ENCODE measurements at places on chromosomes 3 and 15.

DNA sequence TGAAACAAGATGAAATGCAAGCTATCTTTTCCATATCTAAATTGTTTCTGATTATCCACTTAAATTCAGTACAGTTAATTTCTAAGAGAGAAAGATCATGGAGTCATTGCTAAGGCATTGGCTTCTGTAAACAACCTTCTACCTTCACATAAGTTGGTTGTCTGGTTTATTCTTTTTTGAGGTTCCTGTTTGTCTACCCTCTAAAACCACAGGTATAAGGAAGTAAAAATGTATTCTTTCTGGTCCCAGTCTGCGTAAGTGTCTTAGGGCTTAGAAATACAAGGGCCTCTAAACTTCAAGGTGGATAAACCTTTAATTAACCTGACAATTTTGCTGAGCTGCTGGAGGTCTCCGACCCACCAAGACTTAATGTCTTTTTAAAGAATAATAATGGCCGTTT, 3.6 kb upstream of the ATOSA start:
- no peak for DNase-seq

DNA sequence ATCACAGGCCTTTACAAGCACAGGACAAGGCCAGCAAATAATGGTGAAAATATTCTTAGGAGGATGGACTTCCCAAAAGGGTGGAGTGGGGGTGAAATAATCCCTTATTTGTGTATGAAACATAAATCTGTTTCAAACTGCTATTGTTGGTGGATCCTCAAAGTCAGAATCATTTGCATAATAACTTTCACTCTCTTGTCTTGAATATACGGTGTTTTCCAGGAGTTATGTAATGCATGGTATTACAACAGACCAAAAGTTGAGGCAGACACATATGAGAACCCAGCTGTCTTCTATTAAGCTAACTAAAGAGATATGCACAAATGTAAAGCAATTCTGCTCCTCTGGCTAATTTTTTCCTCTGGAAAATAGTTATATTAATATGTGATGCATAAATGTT, 57.7 kb downstream of the PRTG start:
- DNase-seq = no peak

DNA sequence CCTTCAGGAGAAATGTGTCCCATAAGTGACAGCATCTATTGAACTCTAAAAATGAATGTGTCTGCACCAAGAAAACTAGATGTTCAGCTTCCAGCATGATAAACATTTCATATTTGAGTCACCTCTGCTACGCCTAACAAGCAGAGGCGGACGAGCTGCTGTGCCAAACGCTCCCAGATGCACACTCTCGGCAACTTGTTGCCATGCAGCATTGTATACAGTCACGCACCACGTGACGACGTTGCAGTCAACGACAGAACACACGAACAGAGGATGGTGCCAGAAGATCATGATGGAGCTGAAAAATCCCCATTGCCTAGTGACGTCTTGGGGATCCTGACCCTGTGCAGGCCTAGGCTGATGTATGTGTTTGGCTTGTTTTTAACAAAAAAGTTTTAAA, 137.5 kb downstream of the XXYLT1 start:
- DNase-seq = no peak

- DNase-seq = no peak
Observed at GRCh38 chr15:66718220-66718988, 16.4 kb downstream of the SMAD6 start.

DNA sequence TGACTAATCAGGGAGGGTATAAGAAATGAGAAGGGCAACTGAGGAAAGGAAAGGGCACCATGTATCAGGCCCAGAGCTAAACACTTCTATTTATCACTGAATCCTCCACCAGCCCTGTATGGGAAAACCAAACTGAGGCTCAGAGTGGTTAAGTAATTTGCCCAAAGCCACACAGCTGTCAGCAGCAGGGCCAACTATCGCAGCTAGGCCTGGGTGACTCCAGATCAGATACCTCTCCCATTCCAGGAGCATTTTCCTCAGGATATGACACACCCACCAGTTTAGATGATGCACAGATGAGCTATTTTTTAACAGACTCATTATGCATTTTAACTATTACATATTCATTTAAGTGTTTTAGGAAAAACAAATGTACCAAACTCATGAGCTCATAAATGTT, 14.5 kb downstream of the NUP210 start:
- DNase-seq = no peak

DNA sequence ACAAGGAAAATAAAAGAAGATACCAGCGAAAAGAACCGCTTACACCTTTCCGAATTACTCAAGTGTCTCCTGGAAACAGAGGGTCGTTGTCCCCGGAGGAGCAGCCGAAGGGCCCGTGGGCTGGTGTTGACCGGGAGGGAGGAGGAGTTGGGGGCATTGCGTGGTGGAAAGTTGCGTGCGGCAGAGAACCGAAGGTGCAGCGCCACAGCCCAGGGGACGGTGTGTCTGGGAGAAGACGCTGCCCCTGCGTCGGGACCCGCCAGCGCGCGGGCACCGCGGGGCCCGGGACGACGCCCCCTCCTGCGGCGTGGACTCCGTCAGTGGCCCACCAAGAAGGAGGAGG, 325 bp downstream of the ALCAM start:
- DNase-seq = no peak

DNA sequence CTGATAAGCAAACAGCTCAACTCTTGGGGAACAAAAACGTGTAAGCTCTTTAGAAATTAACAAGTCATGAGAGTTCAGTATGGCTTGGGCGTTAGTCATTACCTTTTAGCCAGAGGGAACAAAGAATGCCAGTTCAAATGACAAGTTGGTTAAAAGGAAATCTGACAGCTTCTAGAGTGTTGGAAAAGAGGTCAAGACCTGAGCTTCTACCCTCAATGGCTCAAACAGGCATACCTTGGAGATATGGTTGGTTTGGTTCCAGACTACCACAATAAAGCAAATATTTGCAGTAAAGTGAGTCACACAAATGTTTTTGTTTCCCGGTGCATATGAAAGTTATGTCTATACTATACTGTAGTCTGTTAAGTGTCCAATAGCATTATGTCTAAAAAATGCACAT, 136.1 kb downstream of the CACNA1D start:
- no peak for DNase-seq

DNA sequence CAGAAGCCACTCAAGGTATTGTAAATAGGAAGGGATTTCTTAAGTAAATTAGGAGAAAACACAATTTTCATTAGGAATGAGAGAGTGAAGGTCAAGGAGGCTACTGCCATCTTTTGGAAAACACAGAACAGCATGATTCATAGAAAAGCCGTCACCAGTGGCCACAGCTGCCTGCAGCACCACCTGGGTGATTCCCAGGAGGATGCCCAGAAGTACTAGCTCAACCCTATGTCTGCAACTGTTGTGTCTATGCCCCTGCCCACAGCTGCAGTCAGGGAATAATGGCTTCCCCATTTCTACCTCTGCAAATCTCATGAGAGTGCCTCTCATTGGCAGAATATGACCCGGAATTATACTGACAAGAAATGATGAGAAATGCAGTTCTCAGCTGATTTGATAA, 300.0 kb downstream of the IGSF11 start:
- no peak for DNase-seq

GRCh38 chr15:24269166-24269571, 406.4 kb upstream of the NPAP1 start:
- no peak for DNase-seq

GRCh38 chr15:68488290-68488689, 56.3 kb upstream of the ITGA11 start:
- no peak for DNase-seq

GRCh38 chr3:69536306-69537020, 150.6 kb upstream of the FRMD4B start:
- DNase-seq = no peak

- DNase-seq = no peak
Observed at GRCh38 chr3:44965165-44965564, 10.8 kb downstream of the ZDHHC3 start.

- no peak for DNase-seq
Observed at GRCh38 chr3:156495816-156496215, 59.1 kb downstream of the SSR3 start.

DNA sequence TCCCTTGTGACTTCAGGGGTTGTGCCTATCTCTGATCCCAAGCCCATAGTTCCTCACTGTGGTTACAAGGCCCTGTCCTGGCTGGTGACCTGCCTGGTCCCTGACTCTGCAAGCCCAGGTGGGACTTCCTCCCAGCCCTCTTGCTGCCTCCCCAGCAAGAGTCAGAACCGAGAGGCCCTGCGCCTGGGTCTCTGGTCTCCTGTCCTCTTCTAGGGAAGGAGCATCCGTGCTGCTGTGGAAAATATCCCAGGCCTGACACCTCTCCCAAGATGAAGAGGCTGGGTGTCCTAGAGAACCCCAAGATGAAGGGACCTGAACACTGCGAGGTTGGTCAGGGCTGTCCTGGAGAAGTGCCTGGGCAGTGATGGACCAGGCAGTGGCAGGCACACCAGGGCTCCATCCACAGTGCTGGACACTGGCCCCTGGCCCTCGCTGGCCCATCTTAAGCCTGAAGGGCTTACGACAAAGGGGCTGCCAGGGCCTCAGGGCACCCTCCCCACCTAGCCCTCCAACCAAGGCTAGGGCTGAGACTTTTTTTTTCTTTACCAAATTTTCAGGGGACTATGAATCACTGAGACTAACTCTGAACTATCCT, 32.7 kb downstream of the PTH1R start:
- no peak for DNase-seq

DNA sequence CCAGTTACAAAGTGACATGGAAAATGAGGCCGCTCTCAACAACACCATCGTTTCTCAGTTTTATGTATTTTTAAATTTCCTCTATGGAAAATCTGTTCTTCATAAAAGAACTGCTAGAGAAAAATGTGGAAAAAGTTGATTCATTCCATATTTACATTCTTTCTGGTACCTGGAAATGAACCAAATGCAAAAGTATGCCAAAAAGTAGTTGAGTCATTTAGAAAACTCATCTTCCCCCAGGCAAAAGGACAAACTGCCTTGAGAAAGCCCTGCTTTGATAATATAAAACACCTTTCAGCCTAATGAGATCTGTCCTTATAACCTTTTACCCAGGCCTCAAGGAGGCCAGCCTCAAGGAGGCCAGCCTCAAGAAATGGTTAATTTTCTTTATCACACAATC, 283.0 kb upstream of the VEPH1 start:
- no peak for DNase-seq

GRCh38 chr3:159760046-159760445, 228.6 kb upstream of the IL12A start:
- no peak for DNase-seq

DNA sequence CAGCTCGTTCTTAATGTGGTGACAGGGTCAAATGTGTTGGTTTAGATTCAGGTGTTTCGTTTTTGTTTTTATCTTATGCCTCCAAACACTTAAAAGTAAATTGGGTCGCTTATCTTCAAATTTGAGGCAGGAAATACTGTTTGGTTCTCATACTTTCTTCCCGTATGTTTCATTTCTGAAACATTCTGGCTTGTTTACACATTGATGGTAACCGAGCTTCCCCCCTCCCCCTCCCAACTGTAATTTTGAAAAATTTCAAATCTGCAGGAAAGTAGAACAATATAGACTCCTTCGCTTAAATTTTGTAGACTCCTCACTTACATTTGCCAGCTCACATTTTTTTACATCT, 64.9 kb downstream of the CMTM8 start:
- DNase-seq = no peak

DNA sequence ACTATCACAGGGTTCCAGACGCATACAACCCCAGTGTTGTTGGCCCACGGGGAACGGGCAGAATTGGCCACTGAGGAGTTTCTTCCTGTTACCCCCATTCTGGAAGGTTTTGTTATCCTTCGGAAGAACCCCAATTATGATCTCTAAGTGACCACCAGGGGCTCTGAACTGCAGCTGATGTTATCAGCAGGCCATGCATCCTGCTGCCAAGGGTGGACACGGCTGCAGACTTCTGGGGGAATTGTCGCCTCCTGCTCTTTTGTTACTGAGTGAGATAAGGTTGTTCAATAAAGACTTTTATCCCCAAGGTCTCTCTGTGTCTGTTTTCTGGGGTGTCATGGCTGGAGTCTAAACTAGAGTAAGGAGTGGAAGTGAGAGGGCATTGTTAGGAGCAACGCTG, 5.7 kb upstream of the EIF4G1 start:
- no peak for DNase-seq

- DNase-seq = no peak
Observed at GRCh38 chr3:105876780-105877327, 8.0 kb upstream of the CBLB start.

- no peak for DNase-seq
Observed at GRCh38 chr15:101088271-101088670, 163.6 kb downstream of the CHSY1 start.

DNA sequence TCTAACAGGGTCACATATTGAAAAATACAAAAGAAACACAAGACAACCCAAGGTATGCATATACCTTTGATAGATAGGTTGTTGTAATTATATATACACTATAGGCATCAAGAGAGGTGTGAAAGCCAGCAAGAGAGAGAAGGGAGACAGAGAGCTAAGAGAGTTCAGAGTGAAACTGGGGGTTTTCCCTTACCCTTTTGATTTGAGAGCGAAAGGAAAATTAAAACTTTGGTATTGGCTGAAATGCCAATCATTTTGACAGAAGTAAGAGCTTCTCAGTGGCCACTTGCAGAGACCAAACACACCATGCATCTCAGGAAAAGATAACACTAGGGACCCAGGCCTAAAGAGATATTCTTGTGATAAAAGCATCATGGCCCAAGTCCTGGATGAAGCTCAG, 183.6 kb downstream of the SHOX2 start:
- no peak for DNase-seq

DNA sequence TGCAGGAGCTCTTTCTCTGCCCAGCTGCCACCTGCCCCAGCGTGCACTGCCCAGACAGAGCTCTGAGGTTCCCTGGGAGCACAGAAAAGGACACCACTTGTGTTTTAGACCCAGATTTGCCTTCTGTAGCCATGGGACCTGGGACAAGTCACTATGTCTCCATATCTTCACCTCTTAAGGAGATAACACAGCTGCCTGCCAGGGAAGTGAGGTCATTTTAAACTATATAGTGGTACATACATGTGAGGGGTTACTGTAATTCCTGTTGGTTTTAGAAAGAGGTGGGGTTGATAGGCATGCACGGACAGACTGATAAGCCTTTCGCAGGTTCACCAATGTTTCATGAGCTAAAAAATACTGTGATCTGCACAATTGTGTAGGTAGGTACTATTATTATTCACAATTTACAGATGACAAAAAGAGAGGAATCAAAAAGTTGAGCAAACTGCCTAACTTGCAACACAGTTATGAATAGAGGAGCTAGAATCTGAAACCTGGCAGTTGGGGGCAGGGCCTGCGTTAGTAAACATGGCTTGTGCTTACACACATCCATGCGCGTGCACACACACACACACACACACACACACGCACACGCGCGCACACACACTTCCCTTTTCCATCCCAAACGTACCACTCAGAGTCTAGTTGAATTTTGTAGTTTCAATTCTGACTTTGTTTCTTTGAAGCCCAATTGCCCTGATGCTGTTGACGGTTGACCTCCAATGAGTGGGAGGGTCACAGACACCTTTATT, 193.6 kb downstream of the FAM43A start:
- DNase-seq = no peak

DNA sequence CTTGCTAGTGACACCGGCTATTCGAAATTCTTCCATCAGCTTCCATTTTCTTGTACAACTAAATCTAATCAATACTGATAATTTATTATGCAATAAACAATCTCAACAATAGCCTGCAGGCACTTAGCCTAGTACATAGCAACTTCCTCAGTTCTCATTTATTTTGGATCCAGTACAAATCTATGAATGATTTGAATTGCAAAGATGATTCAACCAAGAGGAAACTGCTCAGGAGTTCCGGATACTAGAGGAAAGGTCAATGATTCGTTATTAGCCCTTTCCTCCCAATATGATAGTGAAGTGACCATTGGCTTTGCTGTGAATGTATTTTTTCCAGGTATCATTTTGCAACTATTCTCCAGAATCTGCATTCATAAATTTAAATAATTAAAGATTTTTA, 827.0 kb downstream of the CADM2 start:
- no peak for DNase-seq

GRCh38 chr3:109432833-109433232, 95.5 kb upstream of the DPPA4 start:
- no peak for DNase-seq
